Bronchial epithelial cell (primary cell): ENCODE measurements at places on chromosomes 2 and 18.

GRCh38 chr2:108385411-108386071, 7.8 kb downstream of the SULT1C4 start:
- no peak for DNase-seq

- DNase-seq = no peak
These were observed 427.2 kb downstream of the KCNJ3 start for GRCh38 chr2:155125585-155126230.

- no peak for DNase-seq
These were observed 329.1 kb downstream of the CYRIA start for GRCh38 chr2:16336491-16336890.

DNA sequence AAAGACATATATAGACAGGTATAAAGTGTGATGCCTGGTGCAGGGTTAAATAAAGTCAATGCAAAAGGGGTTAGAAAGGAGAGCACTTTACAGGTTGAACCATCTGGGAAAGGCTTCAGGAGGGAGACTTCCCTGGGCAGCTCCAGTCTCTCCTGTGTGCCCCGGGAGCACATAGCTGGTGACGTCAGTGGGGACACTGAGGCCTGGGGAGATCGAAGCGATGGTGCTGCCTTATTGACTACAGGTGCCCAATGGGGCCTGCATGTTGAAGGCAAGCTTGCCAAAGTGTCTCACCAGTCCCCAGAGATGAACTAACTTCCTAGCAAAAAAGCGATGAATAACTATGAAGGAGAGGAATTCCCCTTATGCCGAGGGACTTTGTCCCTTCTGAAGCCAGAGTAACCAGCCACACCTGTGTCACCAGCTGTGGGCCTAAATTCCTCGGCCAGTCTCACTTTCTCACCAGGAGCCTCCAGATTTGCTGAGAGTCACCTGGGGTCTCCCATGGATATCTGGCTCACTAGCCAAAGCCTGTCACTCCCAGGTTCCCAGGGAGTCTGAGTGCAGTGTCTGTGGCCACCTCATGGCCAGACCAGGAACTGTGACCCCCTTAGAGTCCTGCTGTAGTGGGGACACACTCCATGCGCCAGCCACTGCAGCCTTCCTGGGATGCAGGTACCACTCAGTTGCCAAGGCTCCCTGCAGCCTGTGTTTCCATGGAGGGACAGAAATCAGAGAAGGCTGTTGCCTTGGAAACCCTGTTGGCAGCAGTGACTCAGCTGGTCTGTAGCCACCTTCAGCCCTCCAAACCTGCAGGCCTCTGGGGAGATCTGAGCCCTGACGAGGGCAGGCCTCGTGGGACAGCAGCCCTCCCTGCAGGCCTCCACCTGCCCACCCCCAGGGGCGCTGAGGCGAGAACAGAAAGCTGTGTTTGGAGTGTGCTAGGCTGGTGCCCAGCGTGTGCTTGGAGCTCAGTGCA, 128.7 kb downstream of the CTIF start:
- no peak for DNase-seq

DNA sequence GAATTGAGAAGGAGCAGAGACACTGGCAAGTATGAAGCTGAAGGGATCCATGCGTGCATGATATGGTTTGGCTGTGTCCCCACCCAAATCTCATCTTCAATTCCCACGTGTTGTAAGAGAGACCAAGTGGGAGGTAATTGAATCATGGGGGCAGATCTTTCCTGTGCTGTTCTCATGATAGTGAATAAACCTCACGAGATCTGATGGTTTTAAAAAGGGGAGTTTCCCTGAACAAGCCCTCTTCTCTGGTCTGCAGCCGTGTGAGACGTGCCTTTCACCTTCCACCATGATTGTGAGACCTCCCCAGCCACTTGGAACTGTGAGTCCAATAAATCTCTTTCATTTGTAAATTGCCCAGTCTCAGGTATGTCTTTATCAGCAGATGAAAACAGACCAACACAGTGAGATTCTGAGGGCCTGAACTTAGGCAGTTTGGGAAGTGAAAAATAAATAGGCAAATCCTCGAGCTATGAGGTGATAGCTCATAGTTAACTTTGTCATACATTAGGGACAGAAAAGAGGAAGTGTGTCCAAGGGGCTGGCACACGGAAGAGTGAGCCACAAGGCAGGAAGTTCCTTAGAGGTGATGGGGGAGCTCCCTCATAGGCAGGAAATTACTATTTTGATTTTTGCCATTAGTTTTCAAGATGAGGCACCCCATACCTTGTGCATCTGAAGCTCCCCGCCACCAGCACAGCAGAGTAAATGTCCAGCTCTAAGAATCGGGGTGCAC, 658.8 kb upstream of the ID2 start:
- no peak for DNase-seq
